ENCODE measurements at places on chromosomes 11 and 22. TPM values are rescaled to one million over a fixed set of nuclear protein-coding genes. Genes with fewer than 3 reads are reported as not detected.

Gene C11orf97
- not detected for total RNA-seq

Gene MMP8
- 0.52 TPM for total RNA-seq

Gene LARGE1
- 107 TPM for total RNA-seq

DNA sequence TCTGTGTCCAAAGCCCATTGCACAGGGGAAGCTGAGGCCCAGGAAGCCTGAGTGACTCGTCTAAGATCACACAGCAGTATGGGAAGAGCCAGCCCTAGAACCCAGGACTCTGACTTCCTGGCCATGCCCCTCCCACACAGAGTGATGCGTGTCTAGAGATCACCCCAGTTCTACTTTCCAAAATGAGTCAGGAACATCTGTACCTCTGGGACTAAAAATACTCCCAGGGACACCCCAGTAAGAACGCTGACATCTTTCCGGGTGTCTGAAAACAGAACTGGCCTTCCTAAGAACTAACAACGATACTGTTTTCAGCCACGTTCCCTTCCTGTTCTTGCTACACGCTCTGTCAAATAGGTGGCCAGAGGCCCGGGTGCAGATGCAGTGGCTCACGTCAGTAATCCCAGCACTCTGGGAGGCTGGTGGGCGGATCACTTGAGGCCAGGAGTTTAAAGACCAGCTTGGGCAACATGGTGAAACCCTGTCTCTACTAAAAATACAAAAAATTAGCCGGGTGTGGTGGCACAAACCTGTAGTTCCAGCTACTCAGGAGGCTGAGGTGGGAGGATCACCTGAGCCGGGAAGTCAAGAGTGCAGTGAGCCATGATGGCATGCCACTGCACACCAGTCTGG, 21.7 kb upstream of the PDGFB start:
- DNase-seq = no peak

GRCh38 chr11:131894615-131895544, 524.5 kb downstream of the NTM start:
- no peak for DNase-seq

DNA sequence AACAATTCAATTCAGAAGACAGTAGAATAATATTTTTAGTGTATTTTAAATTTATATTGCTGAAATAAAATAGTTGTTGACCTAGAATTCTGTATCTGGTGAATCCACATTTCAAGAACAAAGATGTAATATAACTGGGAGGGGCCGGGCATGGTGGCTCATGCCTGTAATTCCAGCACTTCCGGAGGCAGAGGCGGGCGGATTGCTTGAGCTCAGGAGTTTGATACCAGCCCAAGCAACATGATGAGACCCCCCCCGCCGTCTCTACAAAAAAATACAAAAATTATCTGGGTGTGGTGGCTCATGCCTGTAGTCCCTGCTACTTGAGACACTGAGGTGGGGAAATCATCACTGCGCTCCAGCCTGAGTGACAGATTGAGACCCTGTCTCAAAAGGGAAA, 72.6 kb downstream of the CD82 start:
- no peak for DNase-seq

DNA sequence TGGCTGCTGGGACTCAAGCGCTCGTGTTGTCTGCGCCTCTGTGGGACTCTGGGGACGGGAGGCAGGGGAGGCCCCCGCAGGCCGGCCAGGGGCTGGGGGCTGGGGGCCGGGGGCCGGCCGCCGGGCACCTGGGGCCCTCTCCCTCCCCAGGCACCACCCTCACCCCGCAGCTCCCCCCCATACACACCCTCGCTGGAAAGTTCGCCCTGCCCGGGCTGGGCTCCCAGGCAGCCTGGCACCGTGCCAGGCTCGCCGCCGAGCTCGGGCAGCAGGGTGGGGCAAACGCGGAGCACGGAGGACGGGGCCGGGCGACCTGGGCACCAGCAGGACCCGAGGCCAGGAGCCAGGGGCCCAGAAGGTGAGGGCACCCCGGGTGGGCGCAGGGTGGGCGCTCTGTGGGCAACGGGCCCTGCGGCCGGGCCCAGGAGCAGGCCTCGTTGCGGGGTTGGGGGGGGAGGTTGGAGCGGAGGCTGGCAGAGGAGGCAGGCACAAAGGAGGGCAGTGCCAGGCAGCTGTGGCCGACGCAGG, 76.7 kb upstream of the WNT7B start:
- peak; percentile 91 for DNase-seq

DNA sequence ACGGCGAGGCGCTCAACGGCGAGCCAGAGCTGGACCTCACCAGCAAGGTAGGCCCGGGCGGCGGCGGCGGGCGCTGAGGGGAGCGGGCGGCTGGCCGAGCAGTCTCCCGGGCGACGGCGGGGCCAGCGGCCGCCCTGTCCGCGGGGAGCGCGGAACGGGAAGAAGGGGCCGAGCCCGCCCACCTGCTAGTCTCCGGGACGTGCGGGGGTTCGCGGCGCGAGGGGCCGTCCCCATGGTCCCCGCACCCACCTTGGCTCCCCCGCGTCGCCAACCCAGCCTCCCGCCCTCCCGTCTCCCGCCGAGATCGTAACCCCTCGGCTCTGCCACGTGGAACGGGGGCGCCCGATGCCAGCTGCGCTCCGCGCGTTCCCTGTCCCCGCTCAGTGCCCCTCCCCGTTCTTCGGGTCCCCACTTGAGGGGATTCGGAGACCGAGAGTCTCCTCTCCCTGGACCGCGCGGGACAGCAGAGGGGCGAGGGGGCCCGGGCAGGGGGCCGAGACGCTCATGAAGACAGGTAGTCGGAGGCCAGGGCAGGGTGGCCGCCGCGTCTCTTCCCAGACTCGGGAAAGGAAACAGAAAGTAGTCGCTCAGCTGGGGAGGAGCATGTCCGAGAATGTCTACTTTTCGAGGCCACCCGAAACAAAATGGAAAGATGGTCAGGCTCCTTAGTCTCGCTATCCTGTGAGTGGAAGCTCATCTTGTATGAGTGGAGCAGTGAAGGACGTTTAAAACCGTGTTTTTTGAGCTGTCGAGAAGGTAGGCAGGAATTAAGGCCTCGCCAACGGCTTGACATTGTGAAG, 557 bp downstream of the GTPBP1 start:
- DNase-seq = peak; percentile 51
